Stimulated activated CD4-positive, alpha-beta T cell treated with anti-CD3 and anti-CD28 coated beads, Interleukin-15, amount 100 ng/mL, for 1 hour (primary cell): ENCODE measurements at places on chromosomes 12 and 14.

- DNase-seq: no peak
Measured at GRCh38 chr12:4353785-4354208, 25.7 kb downstream of the FGF23 start.

DNA sequence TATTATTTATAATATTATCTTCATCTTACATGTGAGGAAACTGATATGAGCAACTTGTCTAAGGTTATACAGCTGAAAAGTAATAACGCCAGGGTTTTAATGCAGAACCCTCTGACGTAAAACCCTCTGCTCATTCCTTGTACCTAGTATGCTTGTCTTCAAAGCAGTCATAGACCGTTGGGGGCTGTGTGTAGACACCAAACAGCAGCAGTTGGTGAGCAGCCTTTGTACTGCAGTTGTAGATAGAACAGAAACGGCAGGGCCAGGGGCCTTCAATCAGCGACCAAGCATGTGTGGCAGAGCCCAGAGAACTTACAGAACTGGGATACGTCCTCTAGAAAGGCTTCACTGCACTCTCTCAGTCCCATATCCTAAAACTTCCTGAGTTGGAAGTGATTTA is 28.1 kb downstream of the EVL start:
- no peak for DNase-seq

DNA sequence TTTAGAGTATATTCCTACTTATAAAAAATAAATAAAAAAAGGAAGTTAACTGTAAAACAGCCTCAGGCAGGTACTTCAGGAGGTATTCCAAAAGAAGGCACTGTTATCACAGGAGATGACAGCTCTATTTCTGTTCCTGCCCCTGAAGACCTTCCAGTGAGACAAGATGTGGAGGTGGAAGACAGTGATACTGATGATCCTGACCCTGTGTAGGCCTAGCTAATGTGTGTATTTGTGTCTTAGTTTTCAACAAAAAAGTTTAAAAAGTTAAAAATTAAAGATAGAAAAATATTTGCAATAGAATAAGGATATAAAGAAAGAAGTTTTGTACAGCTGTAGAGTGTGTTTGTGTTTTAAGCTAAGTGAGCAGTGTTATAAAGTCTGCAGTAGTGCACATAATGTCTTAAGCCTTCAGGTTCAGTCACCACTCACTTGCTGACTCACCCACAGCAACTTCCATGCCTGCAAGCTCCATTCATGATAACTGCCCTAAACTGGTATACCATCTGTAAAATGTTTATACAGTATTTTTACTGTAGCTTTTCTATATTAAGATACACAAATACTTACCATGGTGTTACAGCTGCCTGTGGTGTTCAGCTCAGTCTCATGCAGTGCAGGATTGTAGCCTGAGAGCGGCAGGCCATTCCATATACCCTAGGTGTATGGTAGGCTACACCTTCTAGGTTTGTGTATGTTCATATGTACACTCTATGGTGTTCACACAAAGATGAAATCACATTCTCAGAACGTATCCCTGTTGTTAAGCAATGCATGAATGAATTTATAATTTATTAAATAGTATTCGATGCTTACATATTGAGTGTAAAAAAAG is 121.1 kb downstream of the ANO6 start:
- DNase-seq: no peak

DNA sequence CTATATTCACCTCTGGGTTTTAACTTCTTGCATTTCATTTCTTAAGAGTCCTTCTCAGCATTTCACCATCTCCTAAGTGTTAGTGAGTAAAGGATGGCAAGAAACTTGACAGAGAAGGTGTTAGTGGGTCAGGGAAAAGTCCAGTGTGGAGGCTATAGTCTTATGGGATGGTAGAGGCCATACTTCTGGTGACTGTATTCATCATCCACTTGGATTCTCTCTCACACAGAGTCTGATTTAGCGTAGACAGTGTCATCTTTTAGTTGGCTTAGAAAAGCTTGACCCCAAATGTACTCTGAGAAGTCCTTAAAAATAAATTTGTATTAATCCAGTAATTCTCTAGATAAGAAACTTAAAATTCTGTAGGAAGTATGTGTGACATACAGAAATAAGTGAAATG is 232.4 kb upstream of the FBXO33 start:
- no peak for DNase-seq

- DNase-seq: no peak
Measured at GRCh38 chr12:98275131-98275475, 240.3 kb upstream of the TMPO start.

GRCh38 chr14:91444335-91445020 is 26.9 kb upstream of the CCDC88C start:
- DNase-seq: no peak

GRCh38 chr12:51122844-51123243 is 39.4 kb upstream of the CSRNP2 start:
- DNase-seq: no peak

- DNase-seq: no peak
Measured at GRCh38 chr12:50325890-50326391, 42.6 kb upstream of the LIMA1 start.

DNA sequence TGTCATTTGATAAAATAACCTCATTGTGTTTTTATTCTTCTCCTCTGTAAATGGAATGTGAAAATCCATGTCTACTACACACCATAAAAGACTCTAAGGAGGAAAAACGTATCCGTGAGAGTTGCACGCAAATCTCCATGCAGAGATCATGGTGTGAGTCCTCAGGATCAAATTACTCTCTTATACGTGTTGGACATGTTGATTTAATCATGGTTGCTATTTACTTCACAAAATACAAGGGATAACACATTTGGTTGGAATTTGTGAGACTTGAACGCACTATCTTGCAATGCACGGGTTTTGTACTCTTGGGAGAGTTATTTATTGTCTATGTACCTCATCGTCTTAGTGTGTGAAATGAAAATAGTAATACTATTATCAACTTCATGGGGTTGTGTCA is 128.0 kb upstream of the RASSF8 start:
- DNase-seq: no peak

DNA sequence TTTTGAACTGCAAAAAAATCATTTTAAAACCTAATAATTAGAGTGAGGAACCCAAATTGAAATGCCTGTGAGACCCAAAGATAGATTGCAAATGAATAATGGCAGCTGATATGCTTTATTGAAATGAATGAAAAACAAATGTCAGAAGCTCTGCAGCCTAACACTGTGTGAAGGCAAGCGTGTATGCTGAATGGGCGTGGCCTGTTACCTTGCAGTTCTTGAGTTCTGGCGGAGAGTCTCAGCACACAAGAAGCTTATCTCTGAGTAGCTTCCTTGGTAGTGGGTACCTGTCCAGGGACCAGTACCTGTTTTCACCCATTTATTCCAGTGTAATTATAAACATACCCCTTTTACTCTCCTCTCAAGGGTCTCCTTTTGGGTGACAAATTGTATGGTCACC is 341.2 kb downstream of the NPAS3 start:
- DNase-seq: no peak

DNA sequence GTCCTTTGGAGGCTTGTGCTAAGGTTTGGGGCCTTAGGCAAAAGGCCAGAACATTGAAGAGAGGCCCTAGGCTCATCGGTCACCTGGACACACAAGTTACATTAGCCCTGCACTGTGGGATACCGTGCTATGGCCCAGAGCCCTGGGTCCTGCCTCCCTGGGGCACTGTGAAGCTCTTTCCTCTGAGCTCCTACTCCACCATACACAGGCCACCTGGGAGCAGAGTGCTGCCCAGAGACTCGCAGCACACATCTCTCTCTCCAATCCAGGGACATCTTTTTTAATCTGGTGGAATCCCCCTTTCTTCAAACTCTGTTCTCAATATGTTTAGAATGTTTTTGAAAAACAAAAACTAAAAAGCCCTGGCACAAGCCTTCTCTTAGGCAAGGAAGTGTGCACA is 314.2 kb upstream of the RGS6 start:
- no peak for DNase-seq

GRCh38 chr14:58131386-58131785 is 20.6 kb downstream of the ARMH4 start:
- DNase-seq: no peak

DNA sequence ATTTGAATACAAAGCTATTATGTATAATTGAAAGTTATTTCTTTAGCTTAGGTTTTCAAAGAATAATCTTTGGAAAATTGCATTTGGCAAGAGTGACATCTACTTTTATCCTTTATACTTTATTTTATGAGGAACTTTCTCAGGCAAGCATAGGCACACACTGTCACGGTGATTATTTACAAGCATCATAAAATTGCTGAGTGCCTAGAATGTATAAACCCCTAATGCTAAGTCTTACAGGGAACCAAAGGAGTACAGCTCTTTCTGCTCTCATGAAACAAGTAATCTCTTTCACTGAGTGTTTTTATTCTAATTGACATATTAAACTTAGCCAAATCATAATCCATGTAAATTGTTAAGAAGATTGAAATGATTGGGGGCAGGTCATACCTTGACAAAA is 154.9 kb downstream of the FSCB start:
- DNase-seq: no peak

DNA sequence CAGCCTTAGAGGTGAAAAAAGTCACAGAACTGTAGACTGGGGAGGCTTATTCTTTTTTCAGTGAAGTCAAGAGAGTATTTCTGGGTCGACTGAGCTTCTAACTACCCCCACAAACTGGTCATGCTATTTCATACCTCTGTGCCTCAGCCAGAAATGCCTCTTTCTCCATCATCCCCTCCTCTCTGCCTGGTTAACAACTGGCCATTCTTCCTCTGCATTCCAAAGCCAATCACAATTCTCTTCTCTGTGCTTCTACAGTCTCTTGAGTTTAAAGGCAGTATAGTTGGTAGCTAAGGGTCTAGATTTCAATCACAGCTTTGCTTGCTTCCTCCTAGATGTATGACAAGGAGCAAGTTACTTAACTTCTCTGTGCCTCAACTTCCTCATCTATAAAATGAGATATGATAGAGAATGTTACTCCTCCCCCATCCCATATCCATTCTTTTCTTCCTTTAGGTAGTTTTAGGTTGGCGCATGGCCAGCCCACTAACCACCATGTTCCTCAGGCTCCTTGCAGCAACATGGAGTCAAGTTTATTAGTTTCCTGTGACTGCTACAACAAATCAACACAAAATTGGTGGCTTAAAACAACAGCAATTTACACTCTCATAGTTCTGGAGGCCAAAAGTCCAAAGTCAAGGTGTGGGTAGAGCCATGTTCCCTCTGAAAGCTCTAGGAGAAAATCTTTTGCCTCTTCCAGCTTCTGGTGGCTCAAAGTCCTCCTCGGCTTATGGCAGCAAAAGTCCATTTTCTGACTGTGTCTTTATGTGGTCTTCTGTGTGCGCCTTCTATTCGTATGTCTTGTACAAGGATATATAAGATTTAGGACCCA is 62.5 kb downstream of the ITPR2 start:
- no peak for DNase-seq

DNA sequence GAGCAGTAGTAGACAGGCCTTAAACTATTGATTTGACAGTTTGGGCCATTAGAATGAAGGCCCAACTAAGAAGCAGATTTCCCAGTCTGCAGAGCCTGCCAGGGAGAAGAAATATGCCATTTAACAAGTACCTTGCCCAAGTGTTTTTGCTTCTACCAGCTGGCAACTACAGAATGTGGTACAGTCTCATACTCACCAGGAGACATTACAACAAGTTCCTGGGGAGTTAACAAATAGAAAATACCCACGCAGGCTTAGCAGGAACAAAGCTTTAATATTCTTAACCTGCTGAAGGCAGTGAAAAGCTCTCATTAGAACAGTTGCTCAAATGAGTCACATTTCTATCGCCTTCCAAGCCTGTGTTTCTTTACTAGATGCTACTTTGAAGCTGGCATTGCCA is 241.0 kb downstream of the TMEM117 start:
- no peak for DNase-seq

- DNase-seq: no peak
Measured at GRCh38 chr14:81157431-81157830, 63.3 kb downstream of the GTF2A1 start.

- DNase-seq: no peak
Measured at GRCh38 chr14:89669193-89669592, 252.2 kb upstream of the FOXN3 start.

- no peak for DNase-seq
Measured at GRCh38 chr12:91591639-91591987, 409.0 kb upstream of the DCN start.

DNA sequence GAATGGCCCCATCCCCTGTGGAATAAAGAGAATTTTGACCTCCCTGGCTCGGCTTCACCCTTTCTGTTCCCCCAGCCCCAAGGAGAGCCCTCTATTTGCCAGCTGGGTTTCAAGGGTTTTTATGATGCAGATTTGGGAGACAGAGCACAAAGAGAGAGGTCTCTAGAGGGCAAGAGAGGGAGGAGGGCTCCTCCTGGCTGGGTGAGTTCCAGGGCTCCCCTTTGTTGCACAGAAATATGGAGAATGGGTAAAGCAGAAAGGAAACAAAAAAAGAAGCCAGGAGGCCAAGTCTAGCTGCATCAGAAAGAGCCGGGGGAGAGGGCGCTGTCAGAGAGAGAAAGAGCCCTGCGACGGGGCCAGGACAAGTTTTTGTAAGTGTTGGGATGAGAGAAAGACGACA is 319.6 kb upstream of the RTL1 start:
- no peak for DNase-seq

DNA sequence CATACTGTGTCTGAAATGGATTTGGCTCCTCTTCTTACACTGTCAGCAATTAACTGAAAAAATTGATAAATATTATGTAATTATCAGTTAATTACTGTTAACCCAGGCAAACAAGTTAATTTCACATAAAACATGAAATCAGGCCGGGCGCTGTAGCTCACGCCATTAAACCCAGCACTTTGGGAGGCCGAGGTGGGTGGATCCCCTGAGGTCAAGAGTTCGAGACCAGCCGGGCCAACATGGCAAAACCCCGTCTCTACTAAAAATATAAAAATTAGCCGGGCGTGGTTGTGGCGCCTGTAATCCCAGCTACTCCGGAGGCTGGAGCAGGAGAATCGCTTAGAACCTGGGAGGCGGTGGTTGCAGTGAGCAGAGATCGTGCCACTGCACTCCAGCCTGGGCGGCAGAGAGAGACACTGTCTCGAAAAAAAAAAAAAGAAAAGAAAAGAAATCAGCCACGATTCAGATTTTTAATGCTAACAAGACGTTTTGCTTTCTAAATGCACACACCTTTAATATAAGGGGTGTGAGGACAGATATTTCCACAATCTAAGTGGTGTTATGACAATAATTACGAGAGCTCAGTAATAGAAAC is 473 bp upstream of the TMEM19 start:
- no peak for DNase-seq

DNA sequence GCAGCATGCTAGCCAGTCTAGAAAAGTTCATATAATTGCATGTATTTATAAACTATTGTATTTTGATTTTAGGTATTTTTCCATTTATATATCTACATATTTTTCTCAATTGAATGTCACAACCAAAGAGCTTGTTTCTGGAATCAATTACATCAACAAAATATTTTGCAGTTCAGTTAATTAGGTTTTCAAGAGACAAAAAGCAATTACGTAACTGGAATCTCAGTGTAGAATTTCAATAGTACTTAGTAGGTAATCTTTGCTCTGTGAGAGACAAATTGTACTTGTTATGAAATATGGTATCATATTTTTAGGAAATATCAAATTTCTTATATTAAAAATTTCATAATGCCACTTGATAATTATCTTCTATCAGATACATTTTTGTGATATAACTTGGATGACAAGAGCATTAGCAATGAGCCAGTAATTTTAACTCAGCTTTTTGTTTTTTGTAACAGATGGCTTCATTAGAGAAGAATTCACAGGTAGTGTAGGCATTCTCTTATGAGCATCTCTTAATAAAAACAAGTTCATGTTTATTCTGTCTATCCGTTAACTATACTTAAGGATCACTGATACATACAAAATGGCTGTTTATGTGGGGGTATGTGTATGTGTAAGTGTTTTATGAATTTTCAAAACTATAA is 774.7 kb downstream of the C12orf50 start:
- no peak for DNase-seq
